ENCODE measurements at places on chromosomes 12 and 14.

DNA sequence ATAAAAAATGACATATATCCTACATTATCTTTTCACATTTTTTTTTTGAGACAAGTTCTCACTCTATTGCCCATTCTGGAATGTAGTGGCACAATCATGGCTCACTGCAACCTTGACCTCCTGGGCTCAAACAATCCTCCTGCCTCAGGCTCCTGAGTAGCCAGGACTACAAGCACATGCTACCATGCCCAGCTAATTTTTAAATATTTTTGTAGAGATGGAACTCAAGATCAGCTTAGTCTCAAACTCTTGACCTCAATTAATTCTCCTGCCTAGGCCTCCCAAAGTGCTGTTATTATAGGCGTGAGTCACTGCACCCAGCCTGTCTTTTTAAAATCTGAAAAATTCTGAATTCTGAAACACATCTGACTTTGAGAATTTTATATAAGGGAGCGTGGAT, 241.9 kb upstream of the DCN start:
- DNase-seq: no peak

DNA sequence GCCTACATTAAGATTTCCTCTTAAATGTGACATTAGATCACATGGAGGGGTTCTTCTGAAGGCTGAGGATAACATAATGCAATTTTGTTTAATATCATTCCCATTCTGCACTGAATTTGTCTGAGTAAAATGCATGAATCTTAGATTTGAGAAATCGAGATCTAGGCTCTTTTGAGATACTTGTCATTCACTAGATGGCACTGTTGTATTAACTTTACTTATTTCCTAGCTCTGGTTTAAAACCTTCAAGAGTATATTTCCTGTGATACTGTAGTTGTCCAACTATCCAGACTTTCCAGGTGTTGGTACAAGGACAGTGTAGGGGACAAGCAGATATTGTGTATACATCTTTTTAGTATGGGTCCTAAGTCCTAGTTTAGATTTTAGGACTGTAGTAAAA, 91.7 kb upstream of the SEL1L start:
- DNase-seq: no peak

DNA sequence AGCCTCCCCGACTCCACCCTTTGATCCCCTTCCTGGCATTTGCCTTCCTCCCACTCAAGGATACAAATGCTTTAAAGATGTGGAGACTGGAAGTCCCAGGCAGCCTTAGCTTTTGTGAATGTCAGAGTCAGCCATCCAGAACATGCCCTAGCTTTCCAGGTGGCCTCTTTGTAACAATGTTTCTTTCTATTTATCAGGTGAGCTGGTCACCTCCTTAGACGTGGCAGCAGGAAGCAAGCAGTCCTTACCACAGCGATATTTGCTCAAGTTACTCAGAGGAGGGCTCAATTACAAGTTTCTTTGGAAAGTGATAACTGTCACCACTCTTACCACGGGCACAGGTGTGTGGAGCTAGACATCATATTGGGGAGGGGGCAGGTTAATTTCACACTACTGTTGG, 4.9 kb downstream of the GALNT6 start:
- DNase-seq: no peak

DNA sequence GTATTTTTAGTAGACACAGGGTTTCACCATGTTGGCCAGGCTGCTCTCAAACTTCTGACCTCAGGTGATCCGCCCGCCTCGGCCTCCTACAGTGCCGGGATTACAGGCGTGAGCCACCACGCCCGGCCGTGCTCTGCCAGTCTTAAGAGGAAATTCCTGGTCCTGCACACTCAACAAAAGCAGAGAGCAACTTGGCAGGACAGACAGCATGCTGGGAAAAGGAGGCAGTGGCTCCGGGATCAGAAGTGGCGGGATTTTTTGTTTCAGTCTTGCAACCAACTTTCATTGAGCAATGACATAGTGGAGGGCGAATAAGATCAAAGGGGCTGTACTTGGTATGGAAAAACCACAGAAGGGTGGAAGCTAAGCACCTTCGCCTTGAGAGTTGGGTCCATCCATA, 2.1 kb downstream of the CKAP4 start:
- no peak for DNase-seq

DNA sequence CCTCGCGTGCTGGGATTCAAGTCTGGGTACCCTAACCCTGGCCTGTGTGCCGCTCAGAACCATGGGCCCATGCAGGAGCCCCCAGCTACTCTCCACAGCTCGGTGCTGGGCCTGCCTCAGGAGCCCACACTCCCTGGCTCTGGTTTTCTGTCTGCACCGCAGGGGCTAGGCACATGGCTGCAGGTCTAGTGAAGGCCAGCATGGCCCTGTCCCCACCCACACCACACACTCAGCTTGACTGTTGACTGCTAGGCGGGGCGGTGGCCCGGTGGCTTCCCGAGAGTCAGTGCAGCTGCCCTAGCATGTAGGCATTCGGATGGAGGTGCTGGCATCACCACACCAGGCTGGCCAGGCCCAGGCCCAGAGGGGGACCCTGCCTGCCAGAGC, 7.9 kb downstream of the INF2 start:
- DNase-seq: no peak

DNA sequence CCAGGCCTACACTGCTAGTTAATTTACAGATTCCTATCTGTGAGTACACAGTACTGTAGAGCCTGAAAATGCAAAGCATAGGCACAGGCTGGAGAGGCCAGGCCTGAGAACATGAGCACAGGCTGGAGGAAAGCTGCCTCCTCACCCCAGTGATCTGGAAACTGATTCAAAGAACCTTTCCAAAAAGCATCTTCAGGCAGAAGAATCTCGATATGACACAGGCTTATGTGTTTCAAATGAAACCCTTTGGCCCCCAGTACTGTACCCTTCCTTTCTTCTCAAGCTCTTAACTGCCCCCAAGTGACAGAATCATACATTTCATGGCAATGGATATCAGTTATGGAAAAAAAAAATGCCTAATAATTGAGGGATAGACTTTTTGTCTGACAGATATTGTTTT, 122.0 kb downstream of the KCNC2 start:
- DNase-seq: no peak

DNA sequence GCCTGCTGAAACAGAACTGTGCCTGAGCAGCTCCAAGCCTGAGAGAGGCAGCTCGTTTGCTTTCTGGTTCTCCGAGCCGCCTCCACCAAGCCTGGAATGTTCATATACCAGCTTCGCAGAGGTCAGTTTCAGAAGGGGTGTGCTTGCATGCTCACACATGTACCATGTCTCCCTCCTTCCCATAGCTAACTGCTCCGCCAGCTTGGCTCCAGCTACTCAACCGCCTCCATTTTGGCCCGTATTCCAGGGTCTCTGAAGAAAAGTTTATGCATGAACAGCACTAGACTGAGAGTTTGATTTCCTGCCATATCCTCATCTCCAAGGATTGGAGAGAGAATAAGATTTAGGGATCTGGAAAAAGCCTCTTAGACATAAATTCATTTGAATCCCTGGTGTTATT, 103.7 kb downstream of the SMOC1 start:
- no peak for DNase-seq

DNA sequence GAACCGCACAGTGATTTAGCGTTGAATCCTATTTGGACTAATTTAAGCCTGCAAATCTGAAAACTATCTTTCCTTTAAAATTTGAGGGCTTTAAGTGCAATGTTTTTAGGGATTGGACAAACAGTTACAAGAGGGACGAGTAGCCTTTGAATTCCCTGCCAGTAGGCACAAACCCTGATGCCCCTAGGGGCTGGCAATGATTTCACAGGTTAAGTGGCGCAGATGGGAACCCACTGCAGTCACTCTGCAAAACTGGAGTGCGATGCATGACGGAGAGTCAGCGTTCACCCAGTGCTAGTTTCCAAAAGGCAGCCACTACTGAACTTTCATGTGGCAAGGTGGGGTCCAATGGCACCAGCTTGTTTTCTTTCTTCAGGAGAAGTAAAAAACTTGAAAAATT, 99.4 kb upstream of the FRMD6 start:
- no peak for DNase-seq

- DNase-seq: peak; percentile 49
Observed at GRCh38 chr14:95220663-95221231, 63.4 kb upstream of the DICER1 start.

GRCh38 chr14:51014625-51015024, 70.3 kb upstream of the PYGL start:
- no peak for DNase-seq

DNA sequence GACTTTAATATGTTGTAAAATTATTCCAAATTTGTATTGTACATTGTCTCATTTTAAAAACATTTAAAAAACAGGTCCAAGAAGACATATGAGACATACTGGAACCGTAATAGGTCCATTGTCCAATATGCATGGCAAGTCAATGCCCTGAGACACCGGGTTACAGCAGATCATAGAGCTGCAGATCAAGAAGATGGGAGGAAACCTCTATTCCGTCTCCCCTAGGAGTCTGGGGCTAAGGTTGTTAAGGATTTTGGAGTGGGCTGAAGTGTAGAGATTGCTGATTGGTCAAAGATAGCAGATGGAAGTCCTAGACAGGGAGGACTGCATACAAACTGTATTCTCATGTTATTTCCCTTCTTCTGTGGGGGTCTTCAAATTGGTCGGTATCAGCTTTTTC, 108.3 kb upstream of the PLEKHA5 start:
- DNase-seq: no peak

DNA sequence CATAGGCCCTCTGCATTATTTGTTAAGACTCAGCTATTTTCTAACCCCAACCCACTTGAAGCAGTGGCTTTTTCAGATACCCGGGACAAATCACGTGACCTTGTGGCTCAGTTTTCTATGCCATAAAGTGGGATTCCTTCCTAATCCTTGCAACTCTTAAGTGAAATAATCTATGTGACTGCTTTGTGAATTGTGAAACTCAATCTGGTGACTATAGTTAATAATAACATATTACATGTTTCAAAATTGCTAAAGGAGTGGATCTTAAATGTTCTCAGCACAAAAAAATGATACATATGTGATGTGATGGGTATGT, 17.3 kb downstream of the EML1 start:
- DNase-seq: no peak

DNA sequence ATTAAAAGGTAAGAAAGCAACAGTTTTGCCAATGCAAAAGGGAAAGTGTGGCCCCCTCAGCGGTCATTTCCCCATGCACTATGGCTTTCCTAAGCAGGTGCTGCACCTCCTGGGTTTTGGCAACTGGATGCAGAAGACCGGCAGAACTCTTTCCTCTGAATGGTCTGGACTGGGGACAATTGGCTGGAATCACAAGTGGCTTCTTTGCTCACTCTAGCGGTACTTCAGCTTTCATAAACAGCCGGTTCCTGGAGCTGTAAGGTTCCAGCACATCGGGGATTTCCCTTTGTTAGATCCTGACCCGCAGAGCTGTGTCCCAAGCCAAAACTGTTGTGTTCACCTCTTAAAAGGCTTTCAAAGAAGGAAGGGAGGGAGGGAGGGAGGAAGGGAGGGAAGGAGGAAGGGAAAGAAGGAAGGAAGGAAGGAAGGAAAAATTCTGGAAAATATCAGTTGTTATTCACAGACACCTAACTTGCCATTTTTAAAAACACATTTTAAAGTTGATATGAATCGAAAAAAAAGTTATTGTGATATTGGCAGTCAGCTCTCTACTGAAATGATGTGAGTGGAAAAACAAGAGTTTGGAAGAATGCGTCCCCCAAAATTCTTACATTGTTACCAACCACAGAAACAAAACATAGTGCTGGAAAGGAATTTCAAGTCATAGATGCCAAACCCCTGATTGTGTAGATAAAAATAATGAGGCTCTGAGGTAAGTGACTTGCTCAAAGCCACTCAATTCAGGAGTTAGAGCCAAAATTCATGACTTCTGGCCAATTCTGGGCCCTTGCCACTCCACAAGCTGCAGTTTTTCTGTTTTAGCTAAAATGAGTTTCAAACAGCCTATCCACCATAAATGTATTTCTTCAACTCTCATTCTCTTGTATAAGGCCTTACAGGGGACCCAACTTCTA, 220.6 kb upstream of the HMGA2 start:
- peak; percentile 32 for DNase-seq

DNA sequence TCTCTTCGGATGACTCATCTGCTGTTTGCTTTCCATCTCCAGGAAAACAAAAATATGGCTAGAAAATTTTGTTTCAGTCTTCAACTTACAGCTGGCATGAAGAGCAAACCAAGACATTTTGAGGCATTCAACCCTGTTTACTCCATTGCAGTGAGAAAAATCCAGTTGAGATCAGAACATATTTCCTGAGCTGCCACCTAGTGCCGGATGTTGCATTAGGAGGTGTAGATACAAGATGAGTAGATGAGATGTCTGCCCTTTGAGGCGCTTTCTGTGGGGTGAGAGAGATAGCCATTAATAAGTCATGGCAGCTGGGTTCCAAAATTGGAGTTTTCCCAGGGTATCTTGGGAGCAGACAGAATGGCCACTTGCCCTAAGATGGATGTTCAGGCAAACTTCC, 171.1 kb downstream of the PRKCH start:
- DNase-seq: no peak

DNA sequence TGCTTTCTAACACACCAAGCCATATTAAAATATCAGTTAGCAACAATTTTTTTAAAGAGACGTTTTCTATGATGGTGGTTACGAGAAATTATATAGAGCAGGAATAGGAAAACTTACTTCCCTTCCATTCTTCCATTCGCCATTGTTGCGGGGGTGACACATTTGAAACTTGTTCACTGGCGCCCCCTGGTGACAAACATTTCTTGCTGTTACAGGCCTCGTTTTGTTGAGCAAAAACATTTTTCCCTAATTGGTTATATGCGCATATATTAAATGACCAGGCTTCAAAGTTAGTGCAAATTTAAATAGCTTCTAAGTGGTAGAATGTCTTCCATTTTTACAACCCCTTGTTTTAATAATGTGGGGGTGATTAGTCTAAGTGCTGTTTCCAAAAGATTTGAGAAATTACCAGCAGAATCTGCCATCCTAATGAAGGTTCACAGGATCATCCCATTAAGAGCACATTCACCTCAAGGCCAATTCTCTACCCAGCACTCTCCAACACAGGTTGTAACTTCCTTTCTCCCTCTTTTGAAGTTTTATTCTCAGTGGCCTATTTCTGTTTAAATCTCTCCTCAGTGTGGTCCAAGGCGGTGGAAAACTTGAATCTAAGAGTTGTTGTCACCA, 1124.7 kb downstream of the FLRT2 start:
- peak; percentile 20 for DNase-seq

GRCh38 chr14:72708708-72709475, 185.0 kb downstream of the DPF3 start:
- no peak for DNase-seq

DNA sequence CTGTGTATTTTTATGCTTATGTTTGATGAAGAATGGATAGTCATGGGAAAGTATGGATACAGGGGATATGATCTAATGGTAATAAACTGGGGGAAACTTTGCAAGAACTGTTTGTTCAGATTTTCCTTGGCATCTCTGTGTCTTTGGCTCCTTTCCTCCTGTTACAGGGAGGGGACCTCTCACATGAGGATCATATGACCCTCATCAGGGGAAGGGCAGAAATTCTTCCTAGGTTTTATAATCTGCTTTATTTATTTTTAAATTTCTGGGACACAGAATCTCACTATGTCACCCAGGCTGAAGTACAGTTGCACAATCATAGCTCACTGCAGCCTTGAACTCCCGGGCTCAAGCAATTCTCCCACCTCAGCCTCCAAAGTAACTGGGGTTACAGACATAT, 526.5 kb downstream of the CCER1 start:
- no peak for DNase-seq
